SW 1271 (cell line): ENCODE measurements at places on chromosomes 1 and 21.
A peak's percentile ranks its signal among the peaks of the same experiment; 100 is the strongest.

GRCh38 chr1:163013826-163014600 lies 55.1 kb upstream of the RGS4 start:
- no peak for DNase-seq

GRCh38 chr1:28508435-28508754 lies 2.6 kb downstream of the RCC1 start:
- DNase-seq: no peak

DNA sequence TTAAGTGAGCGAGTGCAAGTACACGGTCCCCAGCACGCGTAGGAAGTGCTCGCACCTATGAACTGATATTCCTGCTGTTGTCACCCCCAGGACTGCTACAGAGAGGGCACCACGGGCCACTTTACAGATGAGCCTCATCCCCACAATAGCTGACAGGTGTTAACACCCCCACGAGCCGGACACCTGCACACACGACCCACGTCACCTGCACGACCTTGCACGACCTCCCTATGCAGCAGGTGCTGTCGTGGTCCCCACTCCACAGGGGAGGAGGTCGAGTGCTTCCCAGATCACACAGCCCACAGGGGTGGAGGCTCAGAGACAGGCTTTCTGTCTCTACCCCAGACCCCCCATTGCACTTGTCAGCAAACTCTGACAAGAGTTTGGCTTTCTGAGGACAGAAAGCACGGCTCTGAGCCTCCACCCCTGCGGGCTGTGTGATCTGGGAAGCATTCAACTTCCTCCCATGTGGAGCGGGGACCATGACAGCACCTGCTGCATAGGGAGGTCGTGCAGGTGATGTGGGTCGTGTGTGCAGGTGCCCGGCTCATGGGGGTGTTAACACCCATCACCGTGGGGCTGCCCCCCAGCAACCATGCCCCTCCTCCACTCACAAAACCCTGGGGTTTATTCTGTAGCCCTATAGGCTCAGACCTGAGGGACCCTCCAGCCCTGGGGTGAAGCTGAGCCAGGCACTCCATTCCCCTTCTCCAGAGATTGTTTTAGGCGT lies 80.8 kb downstream of the MATN1 start:
- no peak for DNase-seq

DNA sequence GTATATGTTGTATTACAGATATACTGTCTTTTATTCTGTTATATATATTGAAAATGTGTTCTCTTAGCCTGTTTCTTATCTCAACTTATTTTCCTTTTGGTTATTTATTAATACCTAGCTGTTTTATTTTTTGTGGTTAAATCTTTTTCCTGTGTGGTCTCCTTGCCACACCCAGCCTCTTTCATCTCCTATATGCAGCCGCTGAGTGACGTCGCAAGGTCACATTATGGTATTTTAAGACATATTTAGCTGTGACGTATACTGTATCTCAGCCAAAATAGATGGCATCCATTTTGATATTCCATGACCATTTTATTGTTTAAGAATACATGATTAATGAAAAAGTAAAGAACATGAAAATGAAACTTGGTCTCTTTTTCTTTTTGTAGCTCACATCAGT lies 29.1 kb downstream of the CENPF start:
- DNase-seq: no peak

- no peak for DNase-seq
These were observed 56.7 kb downstream of the SLC44A5 start for GRCh38 chr1:75554181-75554580.

GRCh38 chr1:92851729-92852128 lies 19.9 kb downstream of the RPL5 start:
- no peak for DNase-seq

- no peak for DNase-seq
These were observed 9.4 kb downstream of the OXCT2 start for GRCh38 chr1:39761557-39762260.

DNA sequence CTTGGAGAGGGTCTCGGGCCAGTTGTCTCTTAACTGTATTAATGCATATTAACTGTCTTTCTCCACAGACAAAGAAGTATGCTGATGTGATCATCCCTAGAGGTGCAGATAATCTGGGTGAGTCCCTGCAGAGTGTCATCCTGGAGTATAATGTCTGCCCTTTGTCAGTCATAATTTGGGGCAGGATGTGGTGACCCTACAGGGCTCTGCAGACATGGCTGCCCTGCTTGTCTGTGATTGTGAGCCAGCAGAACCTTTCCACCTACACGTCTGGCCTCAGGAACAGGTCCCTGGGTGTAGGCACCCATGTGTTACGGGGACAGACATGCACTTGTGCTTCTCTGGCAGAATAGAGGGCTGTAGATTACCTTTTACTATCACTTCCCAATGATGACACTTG lies 78.4 kb downstream of the UCK2 start:
- DNase-seq: no peak

GRCh38 chr1:72137656-72138055 lies 144.7 kb downstream of the NEGR1 start:
- no peak for DNase-seq

GRCh38 chr1:1670866-1671265 lies 12.1 kb upstream of the CDK11B start:
- DNase-seq: no peak

DNA sequence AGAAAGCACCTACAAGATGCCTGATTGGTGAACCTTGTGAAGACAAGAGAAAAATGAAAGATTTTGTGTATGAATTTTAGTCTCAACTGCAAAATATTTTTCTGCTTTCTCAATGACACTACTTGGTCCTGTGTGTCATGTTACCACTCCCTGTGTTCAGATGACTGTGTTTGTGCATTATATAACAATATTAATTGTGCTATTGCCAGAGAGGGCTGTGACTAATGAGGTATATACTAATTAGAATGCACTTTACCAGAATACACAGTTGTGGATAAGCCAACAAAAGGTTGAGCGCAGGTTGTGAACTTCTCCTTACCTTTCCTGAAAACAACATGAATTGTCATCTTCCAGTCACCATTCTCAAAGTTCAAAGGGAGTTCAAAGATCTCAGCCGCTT lies 17.3 kb upstream of the FMO2 start:
- no peak for DNase-seq

DNA sequence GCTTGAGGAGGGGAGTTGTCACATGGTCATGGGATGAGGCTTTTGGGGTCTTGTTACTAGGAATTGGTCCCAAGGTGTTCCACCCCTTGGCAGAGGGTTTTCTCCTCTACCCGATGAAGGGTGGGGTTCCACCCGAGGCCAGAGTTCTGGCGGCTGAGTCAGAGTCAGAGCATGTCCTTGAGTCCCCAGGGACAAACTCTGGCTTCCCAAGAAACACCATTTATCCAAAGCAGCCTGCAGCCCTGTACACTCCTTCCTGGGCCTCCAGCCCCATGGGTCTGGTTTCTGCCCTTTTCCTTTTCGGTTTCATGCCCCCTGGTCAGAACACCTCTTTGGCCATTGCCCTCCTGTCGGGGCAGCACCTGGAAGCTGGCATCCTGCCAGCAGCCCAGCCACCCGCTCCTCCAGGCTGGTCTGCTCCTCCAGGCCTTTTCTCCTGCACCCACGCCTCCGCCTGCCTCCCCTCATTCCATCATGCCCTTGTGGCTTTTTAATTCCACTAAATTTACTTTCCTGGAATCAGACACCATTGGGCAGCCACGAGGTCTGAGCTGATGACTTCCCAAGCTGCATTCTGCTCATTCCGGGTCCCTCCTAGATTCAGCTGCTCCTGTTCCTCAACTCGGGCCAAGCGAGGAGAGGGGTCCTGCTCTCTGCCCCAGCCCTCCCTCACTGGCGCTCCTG lies 301.7 kb upstream of the VAMP3 start:
- DNase-seq: no peak

GRCh38 chr1:24502065-24502708 lies 449 bp upstream of the RCAN3 start:
- peak; percentile 37 for DNase-seq

DNA sequence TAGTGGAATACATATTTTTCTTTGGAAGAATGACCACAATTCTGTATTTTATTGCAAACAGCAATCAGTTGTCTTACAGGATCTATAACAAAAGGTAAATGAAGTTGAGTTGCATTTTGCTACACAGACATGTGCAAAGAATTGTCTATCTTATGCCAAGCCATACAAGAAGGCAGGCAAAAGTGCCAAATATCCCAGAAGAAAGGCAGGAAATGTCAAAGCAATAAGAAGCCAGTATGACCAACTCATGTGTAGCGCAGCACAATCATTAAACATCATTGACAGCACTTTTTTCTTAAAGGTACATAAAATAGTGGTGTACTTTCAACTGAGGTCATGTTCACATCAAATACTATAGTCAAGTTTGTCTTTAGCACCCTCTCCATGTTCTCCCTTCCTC lies 42.7 kb downstream of the NIBAN1 start:
- no peak for DNase-seq

GRCh38 chr1:179545321-179545720 lies 30.4 kb downstream of the NPHS2 start:
- DNase-seq: no peak

DNA sequence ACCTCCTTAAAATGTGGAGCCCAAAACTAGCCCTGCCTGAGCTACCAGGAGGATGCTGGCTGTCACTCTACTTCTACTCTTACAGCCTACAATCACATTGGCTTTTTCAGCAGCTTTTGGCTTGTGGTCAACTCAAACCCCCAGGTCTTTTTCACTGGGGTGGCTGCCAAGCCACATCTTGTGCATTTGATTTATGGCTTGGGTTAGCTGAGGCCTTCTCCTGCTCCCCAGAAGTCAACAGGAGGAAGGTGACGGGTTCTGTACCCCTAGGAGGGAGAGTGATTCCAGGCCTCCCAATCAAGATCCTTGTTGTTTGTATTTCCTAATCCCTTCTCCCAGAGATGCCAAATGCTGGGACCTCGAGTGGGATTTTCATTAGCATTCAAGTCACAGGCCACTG lies 124.3 kb downstream of the LACTBL1 start:
- no peak for DNase-seq

DNA sequence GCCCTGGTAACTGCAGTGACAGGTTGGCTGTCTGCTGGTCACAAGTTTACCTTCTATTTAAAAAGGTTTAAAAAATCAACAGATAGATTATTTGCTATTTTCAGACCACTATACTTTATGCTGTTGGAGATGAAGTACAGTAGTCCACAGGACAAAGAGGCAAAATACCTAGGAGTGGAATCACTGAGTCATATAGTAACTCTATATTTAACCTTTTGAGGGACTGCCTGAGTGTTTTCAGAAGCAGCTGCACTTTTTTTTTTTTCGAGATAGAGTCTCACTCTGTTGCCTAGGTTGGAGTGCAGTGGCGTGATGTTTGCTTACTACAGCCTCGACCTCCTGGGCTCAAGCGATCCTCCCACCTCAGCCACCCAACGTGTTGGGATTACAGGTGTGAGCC lies 11.7 kb downstream of the CNIH4 start:
- DNase-seq: no peak

DNA sequence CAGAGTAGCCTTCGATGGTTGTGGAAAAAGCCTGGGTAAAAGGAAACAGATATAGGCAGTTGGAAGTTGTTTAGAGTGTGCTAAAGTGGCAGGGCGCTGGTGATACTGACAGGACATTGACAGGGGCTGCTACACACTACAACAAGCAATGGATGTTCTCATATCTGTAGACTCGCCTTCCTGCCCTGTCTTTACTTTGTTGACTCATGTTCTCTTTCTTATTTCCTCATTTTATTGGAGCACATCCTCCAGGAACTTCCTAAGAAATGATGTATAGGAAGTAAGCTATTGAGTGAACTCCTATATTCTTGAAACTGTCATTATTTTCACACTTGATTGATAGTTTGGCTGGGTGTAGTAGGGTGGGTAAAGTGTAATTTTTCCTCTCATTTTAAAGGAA lies 51.0 kb downstream of the C4BPA start:
- no peak for DNase-seq

- peak; percentile 73 for DNase-seq
These were observed 1214.9 kb downstream of the PLA2G4A start for GRCh38 chr1:188043536-188044245.

DNA sequence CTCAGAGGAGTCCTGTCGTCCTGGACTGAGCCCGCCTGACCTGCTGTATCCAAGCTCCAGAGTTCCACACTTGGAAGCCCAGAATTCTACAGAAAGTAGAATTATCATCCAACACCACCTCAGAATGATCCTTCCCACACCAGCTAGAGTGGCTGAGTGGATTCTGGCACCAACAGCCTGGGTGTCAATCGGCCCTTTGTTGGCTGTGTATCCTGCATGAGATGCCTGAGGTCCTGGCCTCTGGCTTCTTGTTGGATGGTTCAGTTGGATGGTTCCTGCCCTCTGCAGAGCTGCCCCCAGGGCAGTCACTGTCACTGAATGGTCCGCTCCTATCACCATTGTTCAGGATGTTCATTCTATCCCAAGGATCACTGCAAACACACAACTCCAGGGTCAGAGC lies 49.8 kb downstream of the PGBD5 start:
- DNase-seq: no peak

- DNase-seq: peak; percentile 55
These were observed 16.5 kb downstream of the MIA3 start for GRCh38 chr1:222634180-222635013.

DNA sequence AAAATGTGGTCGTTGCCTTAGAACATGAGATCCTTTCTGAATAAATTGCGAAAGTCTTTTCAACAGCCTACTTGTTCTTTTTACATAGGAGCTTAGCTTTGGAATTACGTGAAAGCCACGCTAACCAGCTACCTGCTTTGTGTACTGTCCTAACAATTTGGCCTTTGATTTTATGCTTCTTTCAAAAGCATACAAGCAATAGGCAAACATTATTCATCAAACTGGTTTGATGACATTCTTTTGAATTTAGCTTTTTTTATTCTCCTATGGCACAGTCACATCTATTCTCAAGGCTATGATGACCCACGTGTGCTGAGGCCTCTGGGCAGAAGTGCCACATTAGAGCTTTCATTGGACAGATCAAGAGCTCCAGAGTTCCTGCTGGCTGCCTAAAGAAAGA lies 178.0 kb upstream of the DPT start:
- DNase-seq: no peak

DNA sequence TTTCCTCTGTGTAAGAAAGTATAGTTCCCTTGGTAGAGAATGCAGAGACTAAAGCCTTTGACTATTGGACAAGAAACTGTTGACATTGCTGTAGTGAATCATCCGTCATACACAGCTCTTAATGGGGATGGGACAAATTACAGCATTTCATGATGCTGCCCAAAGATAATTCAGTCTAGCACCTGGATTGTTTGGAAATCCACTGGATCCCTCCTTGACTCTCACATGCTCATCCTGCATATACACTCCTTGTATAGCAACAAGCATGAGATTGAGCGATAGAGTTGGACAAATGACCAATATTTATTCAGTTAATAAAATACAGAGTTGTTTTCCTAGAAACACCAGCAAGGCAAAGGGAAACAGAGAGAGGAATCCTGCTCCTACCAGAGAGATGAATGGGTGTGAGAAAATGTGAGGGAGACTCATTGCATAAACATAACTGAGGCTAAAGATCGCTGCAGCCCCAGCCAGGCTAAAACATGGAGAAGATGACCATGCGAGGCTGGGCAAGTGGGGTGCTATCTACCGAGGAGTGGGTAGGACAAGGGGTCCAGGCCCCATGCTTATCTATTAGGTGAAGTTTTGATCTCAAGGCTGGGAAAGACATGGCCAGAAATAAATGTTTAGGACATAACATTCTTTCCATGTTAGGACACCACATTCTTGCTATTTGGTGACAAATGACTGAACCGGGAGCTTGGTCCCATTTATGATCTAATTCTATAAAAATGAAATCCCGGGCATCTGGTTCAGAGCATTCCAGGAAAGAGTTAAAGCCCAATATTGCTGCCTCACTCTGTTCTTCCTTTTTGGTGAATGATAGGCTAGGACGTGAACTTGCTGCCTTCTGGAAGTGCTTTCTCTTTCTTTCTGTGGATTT lies 153.2 kb downstream of the TGFB2 start:
- peak; percentile 41 for DNase-seq
